ENCODE measurements at places on chromosomes 3 and 15.

- no peak for DNase-seq
These were observed 931.3 kb downstream of the CADM2 start for GRCh38 chr3:85890043-85890555.

DNA sequence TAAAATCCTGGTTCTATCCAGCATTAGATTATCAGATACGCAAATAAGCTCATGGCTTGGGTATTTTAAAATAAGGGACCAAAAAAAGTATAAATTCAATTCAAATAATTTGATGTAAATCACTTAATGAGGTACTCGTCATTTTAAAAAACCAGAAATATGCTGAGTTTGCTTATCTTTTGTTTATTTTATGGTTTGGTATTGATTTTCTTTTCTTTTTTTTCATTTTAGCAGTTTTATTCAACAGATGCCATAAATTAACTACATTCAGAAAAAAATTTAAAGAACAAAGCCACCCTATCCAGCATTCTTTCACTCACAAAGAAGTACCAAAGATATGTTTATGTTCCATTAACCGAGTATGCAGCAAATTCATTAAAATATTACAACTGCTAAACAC is 22.6 kb downstream of the DENND4A start:
- DNase-seq, result no peak

- DNase-seq, result peak; percentile 1
These were observed 56.6 kb upstream of the FAM3D start for GRCh38 chr3:58723173-58723572.

GRCh38 chr15:100710744-100711515 is 108.5 kb downstream of the ASB7 start:
- no peak for DNase-seq

- no peak for DNase-seq
These were observed 515.5 kb downstream of the OCA2 start for GRCh38 chr15:27583651-27584050.

Measured in fibroblast of the conjunctiva (primary cell).